ENCODE measurements at places on chromosomes 1 and 21.

DNA sequence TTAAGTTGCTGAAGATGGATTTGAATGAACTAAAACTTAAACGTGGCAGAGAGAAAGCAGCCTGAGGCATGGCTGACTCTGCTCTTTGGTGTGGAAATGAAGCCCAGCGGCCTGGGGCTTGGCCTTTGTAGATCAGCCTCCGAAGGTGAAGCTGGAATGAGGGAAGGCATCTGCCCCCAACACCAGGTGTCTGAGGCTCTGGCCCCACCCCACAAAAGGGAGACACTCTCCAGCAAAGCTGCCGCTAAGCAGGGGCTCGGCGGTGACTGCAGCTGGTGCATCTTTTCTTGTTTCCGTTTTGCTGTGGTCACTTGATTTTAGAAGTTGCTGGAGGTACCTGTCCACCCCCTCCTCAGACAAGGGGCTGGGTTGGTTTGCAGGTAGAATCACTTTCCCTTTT, 38.2 kb upstream of the NID1 start:
- no peak for DNase-seq

GRCh38 chr1:176469450-176470010, 6.6 kb downstream of the PAPPA2 start:
- DNase-seq = no peak

DNA sequence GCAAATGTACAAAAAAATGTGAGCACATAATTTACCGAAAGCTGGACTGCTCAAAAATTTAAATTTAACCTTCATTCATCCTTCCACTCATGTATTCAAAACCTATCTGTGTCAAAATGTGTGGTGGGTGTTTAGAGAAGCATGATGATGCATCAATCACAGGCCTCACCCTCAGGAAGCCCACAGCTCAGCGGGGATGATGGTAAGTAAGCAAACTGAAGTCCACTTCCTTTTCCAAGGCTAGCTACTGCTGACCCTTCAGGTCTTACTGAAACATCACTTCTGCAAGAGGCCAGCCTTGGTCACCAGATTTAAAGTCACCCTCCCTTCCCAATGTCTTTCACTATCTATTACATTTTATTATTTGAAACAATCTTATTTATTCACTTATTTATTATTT, 254.5 kb downstream of the DNM3 start:
- DNase-seq = no peak

GRCh38 chr1:150815871-150816270, 7.8 kb upstream of the CTSK start:
- DNase-seq = no peak

Data from left forelimb (tissue), 1 donor.